ENCODE measurements at places on chromosomes 3 and 15.

- H3K4me3 ChIP-seq: no peak overlapping the region
- H3K27ac ChIP-seq: no peak overlapping the region
- no peaks in the 10 kb centered on the region for H3K36me3 ChIP-seq
- H3K27me3 ChIP-seq: peaks cover 10% of the 10 kb centered on the region
- DNase-seq: no peak
- no peaks in the 10 kb centered on the region for H3K4me1 ChIP-seq
Measured at GRCh38 chr15:78800806-78801205, 10.5 kb downstream of the ADAMTS7 start.

GRCh38 chr3:133137042-133137996 lies 99.1 kb downstream of the TMEM108 start:
- DNase-seq: no peak
- H3K27ac ChIP-seq: no peak overlapping the region
- H3K27me3 ChIP-seq: no peaks in the 10 kb centered on the region
- H3K36me3 ChIP-seq: no peaks in the 10 kb centered on the region
- H3K4me3 ChIP-seq: no peak overlapping the region

- H3K36me3 ChIP-seq: no peaks in the 10 kb centered on the region
- H3K4me1 ChIP-seq: no peaks in the 10 kb centered on the region
- H3K4me3 ChIP-seq: no peak overlapping the region
- H3K27me3 ChIP-seq: no peaks in the 10 kb centered on the region
Measured at GRCh38 chr3:1830851-1831250, 267.8 kb upstream of the CNTN4 start.

DNA sequence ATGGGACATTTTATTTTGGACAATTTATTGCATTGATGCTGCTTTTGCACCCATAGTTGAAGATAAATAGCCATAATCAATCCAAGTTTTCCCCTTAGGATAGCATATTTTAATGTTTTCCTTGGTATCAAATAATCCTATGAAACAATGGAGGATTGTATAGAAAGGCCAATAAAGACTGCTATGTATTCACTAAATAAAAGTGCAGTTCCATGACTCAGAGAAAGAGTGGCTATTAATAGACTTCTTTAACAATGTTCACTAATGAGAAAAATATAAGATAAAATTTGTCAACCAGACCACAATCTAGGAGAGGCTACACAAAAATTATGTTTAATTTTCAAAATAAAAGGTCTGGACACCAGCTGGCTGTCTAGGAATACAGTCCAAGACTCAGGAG lies 560.9 kb upstream of the AGTR1 start:
- no peak overlapping the region for H3K27ac ChIP-seq
- no peaks in the 10 kb centered on the region for H3K4me1 ChIP-seq
- no peaks in the 10 kb centered on the region for H3K36me3 ChIP-seq
- DNase-seq: no peak
- no peaks in the 10 kb centered on the region for H3K27me3 ChIP-seq
- H3K4me3 ChIP-seq: no peak overlapping the region

DNA sequence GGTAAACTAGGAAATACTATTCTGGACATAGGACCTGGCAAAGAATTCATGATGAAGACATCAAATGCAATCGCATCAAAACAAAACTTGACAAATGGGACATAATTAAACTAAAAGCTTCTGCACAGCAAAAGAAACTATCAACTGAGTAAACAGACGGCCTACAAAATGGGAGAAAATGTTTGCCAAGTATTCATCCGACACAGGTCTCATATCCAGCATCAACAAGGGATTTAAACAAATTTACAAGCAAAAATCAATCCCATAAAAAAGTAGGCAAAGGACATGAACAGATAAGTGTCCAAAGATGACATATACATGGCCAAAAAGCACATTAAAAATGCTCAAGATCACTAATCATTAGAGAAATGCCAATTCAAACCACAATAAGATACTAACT lies 1088.9 kb downstream of the NAALADL2 start:
- DNase-seq: no peak
- no peaks in the 10 kb centered on the region for H3K27me3 ChIP-seq
- no peaks in the 10 kb centered on the region for H3K36me3 ChIP-seq
- no peak overlapping the region for H3K27ac ChIP-seq

- H3K27me3 ChIP-seq: no peaks in the 10 kb centered on the region
- no peaks in the 10 kb centered on the region for H3K4me1 ChIP-seq
- H3K36me3 ChIP-seq: no peaks in the 10 kb centered on the region
- DNase-seq: no peak
Measured at GRCh38 chr3:104956620-104957345, 409.9 kb upstream of the ALCAM start.
